ENCODE measurements at places on chromosomes 16 and 17. TPM values are rescaled to one million over a fixed set of nuclear protein-coding genes. Genes with fewer than 3 reads are reported as not detected.

KCNG4 gene
- 1.3 TPM for polyA plus RNA-seq

HBA2 gene
- 113 TPM for polyA plus RNA-seq

IFI35 gene
- polyA plus RNA-seq, result 44.1 TPM

PRSS27 gene
- polyA plus RNA-seq, result not detected

Measured in adrenal gland (tissue), 19 donors.